ENCODE measurements at places on chromosomes 16 and 17. TPM values are rescaled to one million over a fixed set of nuclear protein-coding genes. Genes with fewer than 3 reads are reported as not detected.

CACNG3 gene
- total RNA-seq = not detected

- no peak for DNase-seq
Measured at GRCh38 chr16:3822366-3823045, 58.0 kb downstream of the CREBBP start.

DNA sequence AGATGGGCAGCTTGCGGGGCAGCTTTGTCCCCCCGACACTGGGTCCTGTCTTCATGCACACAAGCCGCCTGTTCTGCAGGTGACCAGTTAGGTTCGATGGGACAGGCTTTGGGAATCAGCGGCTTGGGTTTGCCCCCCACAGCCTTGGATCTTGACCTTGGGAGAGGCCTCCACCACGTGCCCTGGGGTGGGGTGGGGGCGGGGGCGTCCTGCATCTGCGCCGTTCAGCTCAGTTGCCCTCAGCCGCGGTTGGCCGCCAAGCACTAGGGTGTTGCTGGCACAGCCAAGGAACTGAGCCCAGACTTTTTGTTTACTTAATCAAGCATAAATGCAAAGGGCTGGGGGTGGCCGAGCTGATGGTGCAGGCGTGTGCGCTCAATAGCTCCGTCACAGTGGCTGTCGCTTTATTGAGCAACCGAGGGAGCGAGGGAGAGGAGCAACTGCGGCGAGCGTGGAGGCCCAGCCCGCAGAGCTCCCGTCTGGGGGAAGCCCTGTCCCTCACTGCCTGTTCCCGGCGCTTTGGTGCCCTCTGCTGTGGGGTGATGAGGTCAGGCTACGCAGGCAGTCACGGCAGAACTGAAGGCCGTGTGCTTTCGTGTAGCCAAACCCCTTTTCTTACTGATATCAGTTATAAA, 33.9 kb downstream of the JPH3 start:
- peak; percentile 89 for DNase-seq

KRT39 gene
- not detected for total RNA-seq

RFWD3 gene
- 61.9 TPM for total RNA-seq

- DNase-seq = no peak
Measured at GRCh38 chr17:6402258-6402657, 32.7 kb downstream of the AIPL1 start.

- no peak for DNase-seq
Measured at GRCh38 chr17:79921411-79922115, 82.3 kb upstream of the CBX4 start.

SSTR5 gene
- not detected for total RNA-seq

GRCh38 chr16:83674931-83675535, 132.7 kb upstream of the HSBP1 start:
- DNase-seq = no peak

GRCh38 chr17:7997186-7997585, 5.2 kb upstream of the GUCY2D start:
- DNase-seq = no peak

DNA sequence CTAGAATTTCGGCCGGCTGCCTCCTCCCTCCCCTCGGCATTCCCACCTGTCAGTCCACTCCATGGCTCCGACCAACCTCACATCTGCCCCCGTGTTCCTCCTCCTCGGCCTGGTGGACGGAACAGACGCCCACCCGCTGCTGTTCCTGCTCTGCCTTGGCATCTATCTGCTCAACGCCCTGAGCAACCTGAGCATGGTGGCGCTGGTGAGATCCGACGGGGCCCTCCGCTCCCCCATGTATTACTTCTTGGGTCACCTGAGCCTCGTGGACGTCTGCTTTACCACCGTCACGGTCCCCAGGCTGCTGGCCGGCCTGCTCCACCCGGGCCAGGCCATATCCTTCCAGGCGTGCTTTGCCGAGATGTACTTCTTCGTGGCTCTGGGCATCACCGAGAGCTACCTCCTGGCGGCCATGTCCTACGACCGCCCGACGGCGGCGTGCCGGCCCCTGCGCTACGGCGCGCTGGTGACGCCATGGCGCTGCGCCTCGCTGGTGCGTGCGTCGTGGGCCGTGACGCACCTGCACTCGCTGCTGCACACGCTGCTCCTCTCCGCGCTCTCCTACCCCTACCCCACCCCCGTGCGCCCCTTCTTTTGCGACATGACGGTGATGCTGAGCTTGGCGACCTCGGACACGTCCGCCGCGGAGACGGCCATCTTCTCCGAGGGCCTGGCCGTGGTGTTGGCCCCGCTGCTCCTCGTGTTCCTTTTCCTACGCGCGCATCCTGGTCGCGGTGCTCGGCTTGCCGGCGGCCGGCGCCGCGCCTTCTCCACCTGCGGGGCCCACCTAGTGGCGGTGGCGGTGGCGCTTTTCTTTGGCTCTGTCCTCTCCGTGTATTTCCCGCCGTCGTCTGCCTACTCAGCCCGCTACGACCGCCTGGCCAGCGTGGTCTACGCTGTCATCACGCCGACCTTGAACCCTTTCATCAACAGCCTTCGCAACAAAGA, at the start of gene OR3A2:
TSS of gene OR3A2 (minus strand) at position 440 of the 948 bp plus-strand sequence.
- DNase-seq = no peak

TP53TG3B gene
- total RNA-seq = not detected

ATP2C2 gene
- not detected for total RNA-seq

DNA sequence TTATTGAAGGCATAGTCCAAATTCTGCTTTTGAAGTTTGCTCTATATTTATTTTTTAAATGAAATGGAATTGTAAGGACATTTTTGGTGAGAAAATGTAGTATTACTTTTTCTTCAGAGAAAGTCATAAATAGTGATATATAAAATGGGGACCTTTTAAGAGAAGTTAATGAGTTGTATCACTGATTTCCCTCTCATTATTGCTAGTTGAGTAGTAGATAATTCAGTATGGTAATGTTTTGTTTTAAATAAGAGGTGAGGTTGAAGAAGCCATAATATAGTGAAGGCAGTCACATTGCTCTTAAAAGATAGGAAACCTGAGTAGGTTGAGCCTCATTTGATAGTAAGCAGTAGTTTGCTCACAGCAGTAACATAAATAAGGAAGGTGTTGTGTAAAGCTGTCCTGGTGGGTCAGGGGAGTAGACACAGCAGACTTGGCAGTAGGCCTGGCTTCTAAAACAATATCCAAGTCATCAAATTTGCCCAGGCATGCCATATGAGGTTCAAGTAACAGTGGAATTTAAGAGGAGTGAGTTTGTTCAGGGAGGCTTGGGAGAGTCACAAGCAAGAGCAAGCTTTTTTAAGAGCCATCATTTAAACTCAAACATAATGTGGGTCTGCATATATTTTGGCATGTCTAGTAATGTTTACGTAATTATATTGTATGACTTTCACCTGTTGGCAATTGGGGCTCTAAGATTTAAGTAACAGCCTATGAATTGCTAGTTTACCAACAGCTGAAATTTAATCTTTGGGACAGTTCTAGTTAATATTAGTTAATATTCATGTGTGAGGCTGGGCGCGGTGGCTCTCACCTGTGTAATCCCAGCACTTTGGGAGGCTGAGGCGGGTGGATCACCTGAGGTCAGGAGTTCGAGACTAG, 6.5 kb downstream of the NFATC3 start:
- no peak for DNase-seq

DNA sequence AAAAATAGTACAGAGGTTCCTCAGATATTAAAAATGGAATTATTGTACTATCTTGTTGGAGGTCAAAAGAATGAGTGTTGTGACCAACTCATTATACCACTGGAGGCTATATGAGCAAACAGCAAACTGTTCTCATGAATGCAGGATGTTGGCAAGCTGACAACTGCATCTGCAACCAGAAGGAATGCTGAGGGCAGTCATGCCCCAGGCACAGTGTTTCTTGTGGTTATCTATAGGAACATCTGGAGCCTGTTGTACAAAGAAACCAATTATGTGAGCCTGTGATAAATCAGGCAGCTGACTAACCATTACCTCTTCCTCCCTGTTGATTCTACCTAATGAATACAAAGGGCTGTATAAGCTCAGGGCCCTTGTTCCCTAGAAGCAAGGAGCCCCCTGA, 2057.1 kb downstream of the TP53TG3F start:
- DNase-seq = no peak

- DNase-seq = no peak
Measured at GRCh38 chr17:647324-648197, 67.1 kb downstream of the VPS53 start.

DNA sequence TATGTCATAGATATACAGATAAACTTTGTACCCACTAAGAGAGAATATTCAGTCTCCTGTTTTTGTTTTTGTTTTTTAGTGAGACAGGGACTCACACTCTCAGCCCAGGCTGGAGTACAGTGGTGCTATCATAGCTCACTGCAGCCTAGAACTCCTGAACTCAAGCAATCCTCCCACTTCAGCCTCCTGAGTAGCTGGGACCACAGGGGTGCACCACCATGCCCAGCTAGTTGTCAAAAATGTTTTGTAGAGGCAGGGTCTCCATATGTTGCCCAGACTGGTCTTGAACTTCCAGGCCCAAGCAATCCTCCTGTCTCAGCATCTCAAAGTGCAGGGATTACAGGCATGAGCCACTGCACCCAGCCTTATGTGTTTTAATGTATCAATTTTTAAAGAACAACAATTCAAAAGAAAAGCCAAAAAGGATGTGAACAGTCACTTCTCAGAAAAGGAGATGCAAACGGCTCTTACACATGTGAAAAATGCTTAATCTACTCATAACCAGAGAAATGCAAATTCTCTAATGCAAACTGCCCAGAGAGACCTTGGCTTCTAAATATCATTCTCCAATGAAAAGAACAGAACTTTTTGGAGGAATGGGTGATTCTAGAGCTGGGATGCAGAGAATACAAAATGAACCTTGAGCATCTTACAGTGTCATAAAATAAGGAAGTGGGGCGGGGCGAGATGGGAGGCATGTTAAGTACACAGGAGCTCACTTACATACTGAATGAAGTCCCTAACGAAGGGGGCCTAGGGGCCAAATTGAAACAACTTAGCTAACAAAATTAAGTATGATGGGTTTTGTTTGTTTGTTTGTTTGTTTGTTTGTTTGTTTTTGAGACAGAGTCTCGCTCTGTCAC, 7.3 kb upstream of the CMTM3 start:
- no peak for DNase-seq

GRCh38 chr16:35195173-35195863, 1735.9 kb downstream of the TP53TG3F start:
- DNase-seq = no peak

DNA sequence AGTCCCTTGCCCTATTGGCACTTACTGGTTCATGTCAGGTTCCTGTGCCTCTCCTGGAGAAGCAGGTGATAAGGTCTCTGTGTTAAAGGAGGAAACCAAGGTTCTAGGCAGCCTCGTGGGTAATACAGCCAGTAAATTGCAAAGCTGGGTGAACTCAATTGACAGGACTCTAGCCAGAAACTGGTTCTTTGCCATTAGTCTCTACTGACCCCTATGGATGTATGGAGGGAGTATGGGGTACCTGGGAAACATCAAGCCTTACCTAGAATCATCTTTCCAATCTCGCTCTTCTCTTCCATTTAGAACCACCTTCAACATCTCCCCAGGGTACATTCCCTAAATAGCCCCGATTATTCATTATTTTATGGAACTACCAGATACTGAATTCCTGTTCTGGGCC, 169.3 kb downstream of the CDH13 start:
- no peak for DNase-seq

KRT33A gene
- not detected for total RNA-seq

PIGS gene
- 81.8 TPM for total RNA-seq

DNA sequence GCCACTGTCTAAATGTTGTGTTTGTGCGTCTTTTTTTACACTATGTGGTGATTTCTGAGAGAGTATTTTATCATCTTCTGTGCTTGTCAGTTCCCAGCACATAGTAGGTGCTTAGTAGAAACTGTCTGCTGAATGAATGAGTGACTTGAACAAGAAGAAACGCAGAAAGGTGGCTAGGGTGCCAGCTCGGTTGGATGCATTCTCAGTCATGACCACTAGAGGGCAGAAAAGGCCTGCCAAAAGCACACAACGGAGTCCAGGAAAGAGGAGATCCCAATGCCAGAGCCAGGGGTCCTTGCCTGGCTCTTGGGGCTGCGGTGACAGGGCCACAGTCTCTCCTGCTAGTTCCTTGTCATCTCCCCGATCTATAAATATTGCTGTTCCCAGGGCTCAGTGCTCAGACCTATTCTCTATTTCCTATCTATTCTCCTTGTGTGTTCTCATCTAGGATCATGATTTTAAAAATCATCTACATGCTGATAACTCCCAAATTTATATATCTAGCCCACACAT, 57.3 kb upstream of the CCL1 start:
- DNase-seq = peak; percentile 58

DNA sequence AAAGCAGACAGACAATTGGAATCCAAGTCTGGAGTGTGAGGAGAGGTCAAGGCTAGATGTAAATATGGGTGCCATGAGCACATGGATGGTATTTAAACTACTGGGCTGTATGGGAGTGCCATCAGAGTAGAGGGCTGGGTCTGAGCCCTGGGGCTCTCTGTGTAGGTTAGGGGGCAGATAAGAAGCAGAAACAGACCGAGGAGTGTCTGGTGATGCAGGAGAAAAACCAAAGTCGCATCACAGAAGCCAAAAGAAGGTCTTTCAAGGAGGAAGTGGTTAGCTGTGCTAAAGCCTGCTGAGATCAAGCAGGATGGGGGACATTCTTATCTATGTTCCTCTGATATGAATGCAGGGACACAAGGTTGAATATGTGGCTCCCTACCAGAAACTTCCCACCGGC, 1.9 kb downstream of the TSEN54 start:
- no peak for DNase-seq

PYDC1 gene
- not detected for total RNA-seq

- no peak for DNase-seq
Measured at GRCh38 chr17:7004398-7005253, 7.8 kb upstream of the RNASEK start.

ANKFN1 gene
- total RNA-seq = not detected

DNA sequence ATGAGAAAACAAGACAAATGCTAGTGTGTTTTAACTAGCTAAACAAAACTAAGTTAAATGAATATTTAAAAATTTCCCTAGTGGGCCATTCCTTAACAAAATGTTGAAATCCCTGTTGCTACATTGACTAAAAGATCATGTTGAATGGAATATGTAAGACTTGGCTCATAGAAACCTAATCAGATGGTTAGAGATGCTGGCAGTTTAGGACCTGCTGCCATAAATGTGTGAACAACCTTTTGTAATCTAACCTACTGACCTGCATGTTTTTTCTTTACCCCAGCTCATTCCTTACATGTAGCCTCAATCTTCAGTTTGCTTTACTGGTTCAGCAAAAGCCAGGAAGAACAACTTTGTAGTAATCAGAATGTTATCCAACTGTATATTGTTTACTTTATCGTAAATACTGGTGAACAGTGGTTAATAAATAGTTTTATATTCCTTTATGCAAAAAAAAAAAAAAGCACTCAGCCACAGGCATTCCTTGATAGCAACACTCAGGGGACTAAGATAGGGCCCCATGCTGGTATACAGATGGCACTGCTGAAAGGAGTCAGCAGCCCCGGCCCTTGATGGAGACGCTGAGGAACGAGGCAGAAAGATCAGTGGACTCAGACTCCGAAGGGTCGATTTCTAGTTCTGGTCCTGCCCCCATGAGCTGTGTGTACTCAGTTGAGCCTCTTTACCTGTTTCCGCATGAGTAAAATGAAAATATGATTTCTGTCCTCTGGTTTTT, 78.2 kb downstream of the MARF1 start:
- DNase-seq = no peak

DNA sequence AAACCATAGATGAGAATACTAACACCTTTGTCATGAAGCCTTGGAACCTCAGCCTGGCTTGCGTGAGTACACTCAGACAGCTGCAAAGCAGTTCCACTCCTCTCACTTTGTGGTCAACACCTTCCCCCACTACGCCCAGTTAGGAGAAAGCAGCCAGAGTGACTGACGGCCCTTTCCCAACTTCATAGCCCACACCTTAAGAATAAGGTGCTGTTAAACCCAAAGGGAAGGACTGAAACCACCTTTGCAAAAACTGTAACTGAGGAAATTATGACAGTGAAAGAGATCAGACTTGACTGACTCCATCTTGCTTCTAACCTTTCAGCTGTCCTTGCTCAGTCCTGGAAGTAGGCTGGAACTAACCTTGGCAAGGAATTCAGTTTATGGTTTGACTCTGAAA, 13.7 kb downstream of the N4BP1 start:
- no peak for DNase-seq

CXCL16 gene
- total RNA-seq = not detected
